ENCODE measurements at places on chromosomes 11 and 22. TPM values are rescaled to one million over a fixed set of nuclear protein-coding genes. Genes with fewer than 3 reads are reported as not detected.
A peak's percentile ranks its signal among the peaks of the same experiment; 100 is the strongest.

Gene CATSPER1
- not detected for polyA plus RNA-seq

Gene RTN3
- 173 TPM for polyA plus RNA-seq

Gene PGA4
- polyA plus RNA-seq: 0.59 TPM

Gene ARRB1
- polyA plus RNA-seq: 22.7 TPM

DNA sequence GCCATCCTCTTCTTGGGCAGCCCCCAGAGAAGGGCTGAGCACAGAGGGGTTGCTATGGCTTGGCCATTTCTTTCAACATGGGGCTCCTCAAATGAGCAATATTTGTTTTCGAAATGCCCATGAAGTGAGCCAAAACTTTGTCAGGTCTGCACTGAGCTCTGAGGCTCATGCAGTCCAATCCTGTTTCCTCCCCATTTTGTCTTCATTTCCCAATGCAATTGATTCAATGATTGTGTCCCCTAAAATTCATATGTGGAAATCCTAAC, 60.6 kb upstream of the CD44 start:
- DNase-seq: no peak

DNA sequence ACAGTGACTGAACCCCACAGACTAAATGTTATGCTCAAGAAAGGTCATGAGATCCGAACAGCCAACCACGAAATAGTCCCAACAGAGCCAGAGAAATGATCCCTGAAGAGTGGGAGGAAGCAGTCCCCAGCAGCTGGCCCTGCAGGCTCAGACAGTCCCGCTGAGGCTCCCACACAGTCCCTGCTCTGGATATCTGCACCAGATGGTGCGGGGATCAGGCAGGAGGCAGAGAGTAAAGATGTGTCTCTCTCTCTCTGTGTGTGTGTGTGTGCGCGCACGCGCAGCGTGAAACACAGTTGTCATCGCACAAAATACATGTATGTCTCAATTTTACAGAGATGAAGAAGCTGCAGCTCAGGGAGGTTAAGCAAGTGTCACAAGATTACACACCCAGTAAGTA, 27.9 kb downstream of the GUCY1A2 start:
- DNase-seq: peak; percentile 33

DNA sequence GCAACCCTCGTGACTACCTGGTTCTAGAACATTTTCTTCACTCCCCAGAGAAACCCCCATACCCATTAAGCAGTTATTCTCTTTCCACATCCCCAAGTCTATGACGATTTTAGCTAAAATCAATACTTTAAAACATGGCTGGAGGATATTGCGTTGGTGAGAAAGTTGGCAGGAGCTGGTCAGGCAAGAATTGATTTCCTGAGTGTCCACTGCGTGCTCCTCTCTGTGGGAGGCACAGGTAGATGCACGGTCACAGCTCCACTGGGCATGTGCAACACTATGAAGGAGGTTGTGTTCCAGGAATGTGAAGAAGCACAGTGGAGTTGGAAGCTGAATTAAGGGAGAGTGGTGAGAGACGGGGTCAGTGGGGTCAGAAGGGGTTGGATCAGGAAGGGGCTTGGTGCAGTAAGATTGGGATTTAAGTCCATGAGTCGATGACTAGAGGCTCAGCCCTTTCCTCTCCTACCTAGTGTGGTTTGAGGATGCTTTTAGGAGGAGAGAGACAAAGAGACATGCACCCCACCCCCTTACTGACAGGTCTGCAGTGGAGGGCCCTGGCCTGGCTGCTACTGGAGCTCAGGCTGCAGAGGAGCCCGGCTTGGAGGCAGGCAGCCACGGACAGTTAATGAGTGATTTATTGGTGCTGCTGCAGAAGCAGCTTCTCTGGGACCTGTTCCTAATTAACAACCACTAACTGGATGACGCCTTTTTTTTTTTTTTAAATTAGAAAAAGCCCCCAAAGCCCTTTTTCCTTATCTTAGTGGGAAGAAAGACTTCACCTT, 395.6 kb downstream of the TENM4 start:
- no peak for DNase-seq

DNA sequence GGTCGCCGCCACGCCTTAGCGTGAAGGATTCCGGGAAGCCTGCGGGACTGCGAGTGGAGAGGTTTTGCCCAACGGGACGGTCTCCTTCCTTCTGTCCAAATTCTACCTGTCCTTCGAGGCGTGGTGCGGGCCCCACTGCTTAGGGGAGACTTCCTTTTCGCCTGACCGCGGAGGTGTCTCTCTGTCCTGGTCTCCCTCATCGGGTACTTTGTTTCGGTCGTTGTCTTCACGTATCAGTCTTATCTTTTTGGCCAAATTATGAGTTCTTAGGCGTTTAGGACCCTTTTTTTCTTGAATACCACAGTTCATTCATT, 388 bp downstream of the HINFP start:
- no peak for DNase-seq

DNA sequence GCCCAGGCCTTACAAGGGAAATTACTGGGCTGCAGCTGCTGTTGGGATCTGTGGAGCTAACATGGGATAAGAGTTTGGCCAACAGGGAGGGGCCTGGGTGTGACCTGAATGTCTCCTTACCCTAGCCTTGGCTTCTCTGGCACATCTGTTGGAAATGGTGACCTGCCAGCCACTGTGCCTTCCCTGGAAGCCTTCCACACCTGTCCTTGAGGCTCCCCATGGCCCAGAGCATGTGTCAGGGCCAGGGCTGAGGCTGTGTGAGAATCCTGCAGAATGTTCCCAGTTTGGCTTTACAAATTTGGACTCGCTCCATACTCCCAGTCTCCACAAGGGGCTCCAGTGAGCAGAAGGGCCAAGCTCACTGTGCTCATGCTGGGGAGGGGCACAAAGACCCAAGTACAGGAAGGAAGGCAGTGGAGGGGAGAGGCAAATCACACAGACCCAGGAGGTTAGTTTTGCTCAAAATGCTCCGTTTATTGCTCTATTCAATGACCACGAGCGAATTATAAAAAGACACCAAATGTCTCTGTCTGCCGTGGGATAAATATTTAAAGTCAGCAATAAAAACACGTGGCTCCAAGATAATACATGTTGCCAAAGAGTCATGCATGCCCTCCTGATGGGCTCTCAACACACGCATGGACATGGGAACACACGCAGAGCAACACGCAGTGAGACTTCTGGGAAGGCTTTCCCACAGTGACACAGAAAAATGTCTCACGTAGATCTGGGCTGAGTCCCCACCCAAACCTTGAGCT, 1.7 kb upstream of the IGSF22 start:
- DNase-seq: peak; percentile 27

- no peak for DNase-seq
Measured at GRCh38 chr11:107733518-107733917, 21.7 kb upstream of the SLN start.

GRCh38 chr11:124080327-124081001, 34.8 kb upstream of the VWA5A start:
- DNase-seq: no peak

DNA sequence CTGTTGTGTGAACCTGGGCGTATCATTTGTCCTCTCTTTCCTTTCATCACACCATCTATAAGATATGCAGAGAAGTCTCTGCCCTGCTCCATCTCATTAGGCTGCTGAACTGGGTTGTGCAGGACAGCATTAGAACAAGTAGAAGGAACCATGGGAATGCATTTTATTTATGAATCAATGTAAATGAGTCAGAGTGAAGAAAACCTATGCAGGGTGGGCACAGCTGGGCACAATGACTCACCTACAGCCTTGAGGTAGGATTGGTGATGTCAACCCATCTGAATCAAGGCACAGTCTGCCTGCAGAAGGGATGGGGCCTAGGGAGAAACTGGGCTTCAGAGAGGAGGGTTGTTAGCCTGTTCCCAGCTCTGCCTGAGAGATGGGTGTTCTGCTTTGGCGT, 123.4 kb downstream of the CSNK2A3 start:
- DNase-seq: no peak

GRCh38 chr11:7278314-7278917, 26.7 kb downstream of the SYT9 start:
- no peak for DNase-seq

DNA sequence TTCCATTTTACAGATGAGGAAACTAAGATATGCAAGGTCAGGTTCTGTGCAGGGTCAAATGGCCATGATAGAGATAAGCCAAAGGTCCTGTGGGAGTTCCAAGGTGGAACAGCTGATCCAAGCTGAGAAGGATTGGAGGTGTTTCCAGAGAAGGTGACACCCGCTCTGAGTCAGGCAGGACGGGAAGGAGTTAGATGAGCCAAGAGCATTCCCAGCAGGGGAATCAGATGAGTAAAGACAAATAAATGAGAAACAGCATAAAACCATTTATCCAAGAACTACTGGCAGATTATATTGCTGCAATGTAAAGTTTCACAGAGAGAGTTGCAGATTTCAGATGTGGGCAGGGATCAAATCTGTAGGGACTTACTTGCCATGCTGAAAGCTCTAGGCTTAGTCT, 18.9 kb upstream of the HEPHL1 start:
- DNase-seq: no peak

GRCh38 chr11:92376680-92377079, 152.1 kb downstream of the FAT3 start:
- no peak for DNase-seq

- DNase-seq: no peak
Measured at GRCh38 chr11:117179048-117179999, 781 bp downstream of the SIDT2 start.

DNA sequence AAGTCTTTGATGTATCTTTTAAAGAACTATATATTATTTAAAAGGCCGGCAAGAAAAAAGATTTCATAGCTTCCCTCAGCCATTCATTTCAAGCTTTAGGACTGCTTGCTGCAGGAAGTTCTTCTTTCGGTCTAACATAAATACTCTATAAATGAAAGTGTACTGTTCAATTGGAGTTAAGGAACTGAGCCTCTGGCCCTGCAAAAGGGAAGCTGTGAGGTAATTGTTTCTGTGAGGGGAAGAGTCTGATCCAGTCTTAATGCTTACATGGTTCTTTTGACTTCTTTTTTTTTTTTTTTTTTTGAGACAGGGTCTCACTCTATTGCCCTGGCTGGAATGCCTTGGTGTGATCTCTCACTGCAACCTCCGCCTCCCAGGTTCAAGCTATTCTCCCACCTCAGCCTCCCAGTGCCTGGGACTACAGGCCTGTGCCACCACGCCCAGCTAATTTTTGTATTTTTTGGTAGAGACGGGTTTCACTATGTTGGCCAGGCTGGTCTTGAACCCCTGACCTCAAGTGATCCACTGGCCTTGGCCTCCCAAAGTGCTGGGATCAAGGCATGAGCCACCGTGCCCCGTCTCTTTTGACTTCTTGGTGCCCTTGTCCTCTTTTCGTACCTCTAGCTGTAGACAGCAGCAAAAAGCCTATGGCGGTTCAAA, 4.7 kb upstream of the TRIM29 start:
- DNase-seq: no peak

DNA sequence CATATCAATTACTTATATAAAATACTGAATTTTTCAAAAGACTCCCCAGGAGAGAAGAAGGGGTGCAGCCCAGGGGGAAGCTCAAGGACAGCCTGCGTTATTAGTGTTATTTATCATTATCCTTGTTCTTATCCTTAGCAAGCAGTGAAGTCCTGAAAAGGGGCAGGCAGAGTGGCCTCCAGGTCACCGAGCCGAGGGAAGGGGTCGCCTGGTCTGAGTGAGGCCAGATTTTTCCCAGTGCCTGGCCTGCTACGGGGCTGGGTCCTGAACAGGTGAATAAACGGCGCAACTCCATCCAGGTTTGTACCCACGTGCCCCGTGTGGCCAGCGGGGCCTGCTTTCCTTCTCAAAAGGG, 123.7 kb downstream of the BRD1 start:
- DNase-seq: no peak

- no peak for DNase-seq
Measured at GRCh38 chr11:34345540-34345876, 12.3 kb downstream of the ABTB2 start.

DNA sequence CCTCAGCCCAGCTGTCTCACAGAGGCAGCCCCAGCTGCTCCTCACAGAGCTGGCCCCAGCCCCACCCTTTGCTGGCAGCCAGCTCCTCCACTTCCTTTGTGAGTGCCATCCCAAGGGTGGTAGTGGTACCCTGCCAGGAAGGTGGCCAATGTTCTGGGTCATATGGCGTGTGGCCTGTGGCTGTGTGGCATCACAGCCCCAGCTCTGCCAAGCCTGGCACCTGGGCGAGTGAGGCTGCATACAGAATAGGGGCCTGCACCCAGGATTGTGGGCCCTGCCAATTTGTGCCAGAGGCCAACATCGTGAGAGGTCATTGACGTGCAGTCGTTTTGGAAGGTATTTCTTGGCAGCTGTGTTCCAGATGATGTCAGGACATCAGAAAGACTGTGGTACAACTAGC, 10.7 kb downstream of the TUB start:
- DNase-seq: no peak

DNA sequence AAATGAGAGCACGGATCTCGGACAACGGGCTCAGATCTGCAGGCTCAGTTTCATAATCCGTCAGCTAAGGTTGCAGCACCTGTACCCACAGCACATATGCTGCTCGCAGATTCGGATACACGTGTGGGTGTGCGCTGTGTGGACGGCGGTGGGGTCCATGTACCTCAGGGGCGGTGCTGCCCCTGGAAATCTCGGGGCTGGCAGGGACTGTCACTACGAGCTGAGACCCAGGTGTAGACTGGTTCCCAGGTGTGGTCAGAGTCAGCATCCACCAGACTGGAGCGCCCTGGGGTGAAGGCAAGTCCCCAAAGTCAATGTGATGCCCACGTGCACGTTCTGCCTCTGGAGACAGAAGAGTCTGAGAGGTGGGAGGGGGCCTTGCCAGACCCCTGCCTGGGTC, 989.3 kb downstream of the BRD1 start:
- DNase-seq: no peak

- no peak for DNase-seq
Measured at GRCh38 chr22:37985751-37986281, 1.5 kb upstream of the SOX10 start.

DNA sequence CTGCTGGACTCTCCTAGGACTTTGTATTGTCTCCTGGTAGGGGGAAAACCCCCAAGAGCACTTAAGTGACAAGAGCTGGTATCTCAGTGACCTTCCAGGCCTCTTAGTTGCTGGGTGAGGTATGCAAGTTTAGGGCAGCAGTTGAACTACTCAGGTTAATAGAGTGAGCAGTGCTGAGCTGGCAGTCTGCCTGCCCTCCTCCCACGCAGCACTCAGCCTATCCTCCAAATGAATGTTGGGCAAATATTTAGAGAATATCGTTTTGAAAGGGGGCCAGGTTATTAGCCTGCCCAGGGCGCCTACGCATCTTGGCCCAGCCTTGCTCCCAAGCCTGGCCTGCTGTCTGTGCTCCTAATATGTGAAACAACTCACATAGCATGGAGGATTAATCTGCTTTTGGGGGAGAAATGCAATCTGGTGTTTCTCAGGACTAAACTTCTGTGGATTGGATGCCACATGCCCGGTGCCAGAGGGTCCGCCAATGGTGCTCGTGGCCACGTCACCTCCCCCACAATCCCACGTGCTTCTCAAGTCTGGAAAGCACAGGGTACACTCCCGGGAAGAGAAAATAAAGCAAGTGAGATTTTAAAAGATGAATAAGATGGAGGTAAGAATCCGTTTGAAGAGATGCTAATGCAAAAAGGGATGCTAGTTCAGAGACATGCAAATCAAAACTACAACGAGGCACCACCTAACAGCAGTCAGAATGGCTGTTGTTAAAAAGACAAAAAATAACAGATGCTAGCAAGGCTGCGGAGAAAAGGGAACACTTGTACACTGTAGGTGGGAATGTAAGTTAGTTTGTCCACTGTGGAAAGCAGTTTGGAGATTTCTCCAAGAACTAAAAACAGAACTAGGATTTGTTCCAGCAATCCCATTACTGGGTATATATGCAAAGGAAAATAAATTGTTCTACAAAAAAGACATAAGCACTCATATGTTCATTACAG, 67.7 kb downstream of the SPON1 start:
- no peak for DNase-seq

Measured in renal pelvis (tissue), 12 donors.